ENCODE measurements at places on chromosomes 16 and 17.

GRCh38 chr17:7435676-7436555, 681 bp downstream of the TMEM102 start:
- DNase-seq = peak; percentile 62

DNA sequence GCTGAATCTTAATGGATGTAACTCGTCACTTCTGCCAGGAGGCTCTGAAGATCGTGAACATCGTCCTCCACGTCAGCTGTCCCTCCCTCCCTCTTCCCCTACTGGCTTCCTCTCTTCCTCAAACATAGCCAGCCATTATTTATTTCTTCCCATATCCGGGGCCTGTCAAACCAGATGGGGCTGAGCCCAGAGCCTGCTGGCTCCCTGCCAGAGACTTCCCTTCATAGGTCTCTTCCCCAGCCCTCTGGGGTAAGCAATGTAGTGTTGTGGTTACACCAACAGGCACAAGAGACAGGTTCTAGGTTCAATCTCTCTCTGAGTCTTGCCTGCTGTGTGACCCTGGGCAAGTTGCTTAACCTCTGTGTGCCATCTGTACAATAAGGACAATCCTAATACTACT, 40.1 kb upstream of the ZFP90 start:
- peak; percentile 53 for DNase-seq

- DNase-seq = no peak
Observed at GRCh38 chr16:30445149-30445407, 596 bp downstream of the SEPHS2 start.

GRCh38 chr16:57039148-57039812, 49.9 kb downstream of the NLRC5 start:
- DNase-seq = no peak

DNA sequence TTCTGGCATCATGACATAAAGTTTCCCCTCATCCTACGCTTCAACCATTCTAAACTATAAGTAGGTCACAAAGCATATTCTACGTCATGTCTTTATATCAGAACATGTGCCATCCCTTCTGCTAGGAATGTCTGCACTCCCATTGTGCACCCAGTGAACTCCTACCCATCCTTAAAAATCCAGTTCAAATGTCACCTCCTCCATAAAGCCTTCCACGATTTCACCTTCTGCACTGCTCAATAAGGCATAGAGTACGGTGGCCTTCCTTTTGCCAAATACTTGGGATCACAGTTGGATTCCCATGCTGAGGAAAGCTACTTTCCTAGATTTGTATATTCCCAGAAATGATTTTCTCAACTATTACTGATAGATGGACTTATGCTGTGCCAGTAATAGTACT, 186.3 kb upstream of the ZKSCAN2 start:
- no peak for DNase-seq

- DNase-seq = no peak
Observed at GRCh38 chr17:21007646-21008045, 35.2 kb downstream of the USP22 start.

GRCh38 chr17:34227707-34228106, 27.4 kb upstream of the CCL2 start:
- DNase-seq = no peak

GRCh38 chr17:56717471-56717870, 116.2 kb downstream of the C17orf67 start:
- no peak for DNase-seq

GRCh38 chr17:42809250-42809649, 10.6 kb downstream of the CNTD1 start:
- no peak for DNase-seq

GRCh38 chr16:87050142-87050541, 267.1 kb downstream of the C16orf95 start:
- no peak for DNase-seq
